ENCODE measurements at places on chromosomes 11 and 22.

- peak; percentile 21 for DNase-seq
These were observed 23.4 kb upstream of the RIC3 start for GRCh38 chr11:8192016-8192895.

DNA sequence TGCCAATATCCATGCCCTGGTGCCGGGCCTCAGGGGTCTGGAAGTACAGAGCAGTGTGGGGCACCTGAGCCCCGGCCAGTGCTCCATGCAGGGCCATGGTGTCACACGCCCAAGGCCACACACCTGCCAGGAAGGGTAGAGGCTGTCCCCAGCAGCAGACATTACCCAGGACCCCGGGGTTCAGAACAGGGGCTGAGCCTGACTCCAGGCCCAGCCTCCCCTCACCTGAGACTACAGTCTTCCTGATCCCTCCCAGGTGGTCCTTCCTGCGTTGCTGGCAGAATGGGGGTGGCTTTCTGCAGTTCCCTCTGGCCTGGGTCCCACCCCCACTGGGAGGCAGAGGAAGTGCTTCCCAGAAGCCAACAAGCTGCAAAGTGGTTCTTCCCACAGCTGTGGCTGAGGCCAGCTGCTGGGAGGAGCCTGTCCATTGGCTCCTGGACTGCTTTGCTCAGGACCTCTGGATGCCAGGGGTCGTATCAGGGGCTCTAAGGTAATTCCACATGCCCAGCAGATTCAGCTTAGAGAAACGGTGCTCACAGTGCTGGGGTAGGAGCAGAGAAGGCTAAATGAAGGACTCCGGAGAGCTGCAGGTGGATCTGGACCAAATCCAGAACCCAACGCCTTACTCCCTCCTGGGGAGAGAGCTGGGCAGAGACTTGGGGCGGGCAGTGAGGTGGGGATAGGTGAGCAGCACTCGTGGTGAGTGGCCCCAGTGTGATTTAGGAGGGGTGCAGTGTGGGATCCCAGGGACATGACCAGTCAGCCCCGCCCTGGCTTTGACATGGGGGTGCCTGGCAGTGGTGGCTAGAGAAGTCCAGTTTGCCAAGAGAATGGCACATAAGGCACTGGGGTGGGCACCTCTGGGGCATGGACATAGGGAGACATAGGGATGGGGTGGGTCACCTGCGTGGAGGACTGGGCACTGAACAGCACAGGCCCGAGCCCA, 12.6 kb downstream of the TCIRG1 start:
- no peak for DNase-seq

DNA sequence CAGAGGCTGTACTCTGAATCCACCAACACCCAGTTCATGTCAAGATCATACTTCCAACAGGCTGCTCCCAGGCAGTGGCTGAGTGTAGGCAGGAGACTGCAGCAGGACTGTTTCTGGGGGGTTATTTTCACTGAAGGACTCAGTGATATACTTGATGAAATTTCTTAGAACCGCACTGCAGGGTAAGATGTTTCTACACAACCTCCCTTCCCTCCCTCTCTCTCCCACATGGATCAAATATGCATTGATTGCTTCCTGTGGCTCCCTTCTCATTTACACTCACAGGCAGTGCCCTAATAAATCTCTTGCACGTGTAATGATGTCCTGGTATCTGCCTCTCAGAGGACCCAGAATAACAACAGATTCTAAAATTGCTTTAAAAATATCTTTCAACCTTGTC, 251.3 kb upstream of the CCDC179 start:
- no peak for DNase-seq

DNA sequence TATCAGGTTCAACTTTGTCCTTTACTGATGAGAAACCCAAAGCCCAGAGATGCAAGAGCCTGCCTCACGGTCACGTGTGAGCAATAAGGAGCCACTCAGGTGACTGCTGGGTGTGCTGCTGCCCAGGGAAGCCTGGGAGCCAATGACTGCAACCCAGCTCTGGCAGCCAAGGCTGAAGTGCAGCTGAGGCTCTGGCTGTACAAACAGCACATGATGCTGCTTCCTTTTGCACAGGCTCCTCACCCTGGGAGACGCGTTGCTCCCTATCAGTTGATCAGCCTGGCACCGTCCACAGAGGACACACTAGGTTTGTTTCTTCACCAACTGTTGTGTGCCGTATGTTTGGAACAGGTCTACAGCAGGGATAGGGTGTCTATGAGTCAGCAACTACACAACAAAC, 168.7 kb downstream of the EFCAB6 start:
- DNase-seq = no peak

GRCh38 chr11:95337972-95338429, 107.0 kb upstream of the SESN3 start:
- DNase-seq = no peak

GRCh38 chr11:118004543-118005223, 18.5 kb downstream of the IL10RA start:
- DNase-seq = no peak

DNA sequence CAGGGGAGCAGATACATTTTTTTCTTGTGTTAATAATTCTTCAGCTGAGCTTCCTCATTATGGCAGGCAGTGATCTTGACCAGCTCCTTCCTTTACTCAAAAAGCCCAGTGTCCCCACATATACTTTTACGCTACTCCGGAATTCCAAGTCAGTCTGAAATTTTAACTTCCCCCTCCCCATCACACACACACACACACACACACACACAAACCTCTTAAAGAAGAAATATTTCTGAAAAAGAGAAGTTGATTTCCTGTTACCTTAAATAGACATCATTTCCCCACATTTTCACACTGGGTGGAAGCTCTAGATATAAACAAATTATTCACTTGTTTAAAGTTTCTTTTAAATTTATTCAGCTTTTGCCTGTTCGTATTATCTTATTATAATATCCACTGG, 113.9 kb downstream of the DBX1 start:
- no peak for DNase-seq

GRCh38 chr11:114151631-114152030, 92.1 kb downstream of the ZBTB16 start:
- no peak for DNase-seq

DNA sequence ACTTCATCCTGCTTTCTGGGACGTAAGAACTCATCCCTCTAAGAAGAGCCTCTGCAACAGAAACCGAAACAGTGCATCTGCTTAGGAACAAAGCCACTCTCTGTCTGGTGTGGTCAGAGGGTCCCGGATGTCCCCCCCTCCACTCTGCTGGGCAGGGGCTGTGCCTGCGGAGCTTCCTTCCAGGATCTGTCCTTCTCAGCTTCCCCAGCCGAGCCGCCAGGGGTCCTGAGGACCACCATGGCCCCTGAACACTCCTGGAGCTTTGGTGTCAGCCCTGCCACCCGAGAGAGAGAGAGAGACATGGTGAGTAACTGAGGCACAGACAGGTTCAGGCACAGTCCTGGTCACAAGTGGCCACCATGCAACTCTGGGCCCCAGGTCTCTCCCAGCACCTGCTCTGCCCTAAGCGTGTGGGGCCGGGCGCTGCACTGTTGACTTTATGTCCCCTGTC, 24.4 kb upstream of the MGAT3 start:
- no peak for DNase-seq

GRCh38 chr22:19991645-19992451, 24.8 kb downstream of the ARVCF start:
- DNase-seq = no peak

GRCh38 chr11:22177186-22177585, 15.7 kb upstream of the ANO5 start:
- no peak for DNase-seq

- DNase-seq = no peak
These were observed 35.9 kb upstream of the GRAMD4 start for GRCh38 chr22:46584081-46584921.

- no peak for DNase-seq
These were observed 790 bp upstream of the TMEM41B start for GRCh38 chr11:9315078-9315688.

GRCh38 chr11:72762641-72763304, 10.6 kb upstream of the ARAP1 start:
- DNase-seq = no peak

- no peak for DNase-seq
These were observed 8.9 kb upstream of the APOBEC3G start for GRCh38 chr22:39068033-39068785.

DNA sequence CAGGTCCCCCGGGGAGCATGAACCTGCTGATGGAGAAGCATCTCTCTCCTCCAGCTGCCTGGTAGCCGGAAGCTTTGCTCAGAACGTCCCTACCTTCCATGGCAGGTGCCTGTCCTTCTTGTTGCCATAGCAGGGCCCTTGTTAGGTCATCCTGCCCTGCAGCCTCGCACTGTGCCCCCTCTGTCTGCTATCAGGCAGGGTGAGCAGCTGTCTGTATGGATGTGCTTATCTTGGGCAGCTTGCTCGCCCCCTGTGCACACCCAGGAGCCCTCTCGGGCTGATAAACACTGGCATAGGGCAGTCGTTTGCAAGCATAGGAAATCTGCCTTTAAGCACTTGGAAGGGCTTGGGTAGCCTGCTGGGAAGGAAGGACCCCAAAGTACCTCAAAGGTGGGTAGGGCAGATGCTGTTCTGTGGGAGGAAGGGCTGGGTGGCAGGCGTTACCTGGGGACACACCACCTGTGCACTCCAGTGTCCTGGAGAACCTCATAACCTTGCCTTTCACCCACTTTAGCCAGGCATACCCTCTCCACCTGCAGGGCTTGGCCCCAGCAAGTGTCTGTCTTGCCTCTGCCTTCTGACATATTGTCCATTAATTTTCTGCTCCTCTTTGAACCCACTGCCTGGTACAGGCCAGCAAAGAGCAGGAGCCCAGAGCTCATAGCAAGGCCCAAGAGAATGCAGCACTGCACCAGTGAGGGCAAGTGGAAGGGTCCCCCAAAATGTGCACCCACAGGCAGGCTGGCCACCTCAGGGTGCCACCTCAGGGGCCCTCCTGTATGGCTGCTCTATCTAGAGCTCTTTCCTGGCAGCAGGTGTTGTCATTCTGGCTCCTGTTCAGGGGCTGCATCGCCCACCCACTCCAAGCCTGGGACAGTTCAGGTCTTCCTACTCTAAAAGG, 8.0 kb upstream of the COMT start:
- no peak for DNase-seq

- no peak for DNase-seq
These were observed 27.8 kb upstream of the ROBO3 start for GRCh38 chr11:124837491-124837856.

- DNase-seq = no peak
These were observed 80.7 kb downstream of the ARHGAP20 start for GRCh38 chr11:110631551-110631950.

- no peak for DNase-seq
These were observed 3.2 kb downstream of the TAF6L start for GRCh38 chr11:62774407-62774806.

DNA sequence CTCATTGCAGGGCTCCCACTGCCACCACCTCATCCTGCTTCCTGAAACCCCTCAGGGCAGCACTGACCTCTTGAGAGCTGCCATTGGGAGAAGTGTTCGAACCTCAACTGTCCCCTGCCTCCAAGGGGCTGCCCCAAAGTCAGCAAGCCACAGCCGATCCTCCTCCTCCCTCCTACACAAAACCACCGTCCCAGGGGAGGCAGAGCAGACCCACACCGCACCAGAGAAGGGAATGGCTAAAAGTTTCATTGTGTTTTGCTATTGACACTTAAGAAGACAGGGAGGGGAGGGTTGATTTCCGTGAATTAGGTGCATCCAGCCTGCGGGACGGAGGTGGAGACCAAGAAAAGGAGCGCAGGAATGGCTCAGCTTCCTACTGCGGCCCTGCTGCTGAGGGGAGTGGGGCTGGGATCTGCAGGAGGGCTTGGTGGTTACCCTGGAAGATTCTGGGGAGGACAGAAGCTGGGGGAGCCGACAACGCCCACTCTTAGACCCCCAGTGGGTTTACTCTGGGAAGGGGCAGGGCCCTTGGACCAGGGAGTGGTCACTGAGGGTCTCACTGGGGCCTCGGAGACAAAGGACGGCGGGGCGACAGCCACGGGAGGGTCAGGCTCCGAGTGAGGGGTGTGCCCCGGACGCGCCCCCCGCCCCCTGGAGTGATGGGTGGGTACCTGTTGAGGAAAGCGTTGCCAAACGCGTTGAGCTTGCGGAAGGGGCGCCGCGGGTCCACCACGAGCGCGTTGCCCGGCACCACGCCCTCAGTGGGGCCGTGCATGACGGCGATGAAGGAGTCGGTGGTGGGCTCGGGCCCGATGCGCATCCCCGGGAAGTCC, 815 bp downstream of the EHD1 start:
- DNase-seq = no peak

DNA sequence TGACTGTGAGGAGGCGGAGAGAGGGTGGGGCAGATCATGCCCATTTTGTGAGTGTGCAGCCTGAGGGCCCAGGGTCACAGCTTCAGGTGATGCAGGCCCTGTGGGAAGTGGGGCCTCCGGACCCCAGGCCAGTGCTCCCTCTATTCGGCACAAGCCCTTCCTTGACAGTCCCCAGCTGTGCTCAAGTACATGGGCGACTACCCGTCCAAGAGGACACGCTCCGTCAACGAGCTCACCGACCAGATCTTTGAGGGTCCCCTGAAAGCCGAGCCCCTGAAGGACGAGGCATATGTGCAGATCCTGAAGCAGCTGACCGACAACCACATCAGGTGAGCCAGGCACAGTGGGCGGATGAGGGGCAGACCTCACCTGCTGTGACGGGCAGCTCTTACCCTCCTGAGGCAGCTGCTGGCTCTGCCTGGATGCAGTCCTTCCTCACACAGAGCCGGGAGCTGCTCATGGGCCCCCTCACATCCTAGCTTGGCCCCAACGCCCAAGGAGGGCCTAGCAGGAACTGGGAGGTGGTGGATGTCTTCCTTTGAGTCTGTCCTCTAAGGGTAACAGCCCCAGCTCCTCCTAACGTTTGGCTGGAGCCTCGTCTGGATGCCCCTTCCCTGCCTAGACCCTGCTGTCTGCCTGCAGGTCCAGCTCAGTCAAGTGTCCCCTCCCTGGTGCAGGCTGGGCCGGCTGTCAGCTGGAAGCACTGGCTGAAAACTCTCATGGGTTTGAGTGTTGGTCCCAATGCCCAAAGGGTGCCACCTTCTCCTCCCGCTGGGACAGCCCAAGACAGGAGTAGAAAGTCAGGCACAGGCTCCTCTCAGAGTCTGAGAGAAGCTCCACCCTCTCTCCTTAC, 76.1 kb downstream of the MYO7A start:
- no peak for DNase-seq

DNA sequence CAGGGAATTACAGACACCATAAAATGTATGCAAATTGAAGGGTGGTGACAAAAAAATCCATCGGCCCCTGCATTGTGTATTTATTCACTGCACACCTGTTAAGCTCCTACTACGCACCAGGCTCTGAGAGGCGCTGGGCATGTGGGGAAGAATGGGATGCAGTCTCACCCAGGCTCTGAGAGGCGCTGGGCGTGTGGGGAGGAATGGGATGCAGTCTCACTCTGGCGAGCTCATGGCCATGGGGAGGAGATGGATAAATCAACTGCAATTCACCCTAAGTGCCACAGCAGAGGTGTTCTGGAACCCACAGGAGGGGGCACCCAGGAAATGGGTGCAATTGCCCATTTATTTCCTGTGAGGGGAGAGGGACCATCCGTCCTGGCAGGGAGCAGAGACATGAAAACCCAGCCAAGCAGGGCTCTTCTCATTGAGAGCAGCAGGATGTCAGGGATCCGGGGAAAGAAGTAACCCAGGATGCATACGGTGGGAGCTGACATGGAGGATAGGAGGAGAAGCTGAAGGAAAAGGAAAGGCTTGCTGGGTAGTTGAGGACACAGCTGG, 798.7 kb downstream of the TBC1D22A start:
- no peak for DNase-seq

- DNase-seq = no peak
These were observed 41.5 kb downstream of the CSTPP1 start for GRCh38 chr11:46978005-46978491.

- no peak for DNase-seq
These were observed 18.6 kb downstream of the KCNC1 start for GRCh38 chr11:17753153-17753552.
